ENCODE measurements at places on chromosomes 5 and 9.

- no peak for DNase-seq
These were observed 107.6 kb upstream of the PRSS3 start for GRCh38 chr9:33687779-33688178.

GRCh38 chr5:142544946-142545649 lies 140.8 kb downstream of the FGF1 start:
- no peak for DNase-seq

DNA sequence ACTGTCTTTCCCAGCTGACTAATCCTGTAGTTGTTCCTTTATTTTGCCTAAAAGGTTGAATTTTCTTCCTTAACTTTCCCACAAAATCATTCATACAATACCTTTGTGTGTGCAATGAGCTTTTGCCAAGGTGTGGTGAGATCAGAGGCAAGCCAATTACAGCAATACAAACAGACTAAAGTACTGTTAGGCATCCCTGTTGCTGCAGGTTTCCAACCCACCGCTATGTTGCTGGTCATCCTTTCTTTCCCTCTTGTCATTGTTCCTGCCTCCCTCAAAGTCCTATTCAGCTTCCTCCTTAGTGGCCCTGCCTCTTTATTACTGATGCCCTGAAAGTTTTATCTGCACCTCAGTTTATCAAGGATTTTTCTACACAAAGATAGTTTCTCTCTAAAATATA lies 22.1 kb downstream of the ITGA2 start:
- no peak for DNase-seq

- DNase-seq: no peak
These were observed 7.7 kb downstream of the HK3 start for GRCh38 chr5:176891331-176891958.

DNA sequence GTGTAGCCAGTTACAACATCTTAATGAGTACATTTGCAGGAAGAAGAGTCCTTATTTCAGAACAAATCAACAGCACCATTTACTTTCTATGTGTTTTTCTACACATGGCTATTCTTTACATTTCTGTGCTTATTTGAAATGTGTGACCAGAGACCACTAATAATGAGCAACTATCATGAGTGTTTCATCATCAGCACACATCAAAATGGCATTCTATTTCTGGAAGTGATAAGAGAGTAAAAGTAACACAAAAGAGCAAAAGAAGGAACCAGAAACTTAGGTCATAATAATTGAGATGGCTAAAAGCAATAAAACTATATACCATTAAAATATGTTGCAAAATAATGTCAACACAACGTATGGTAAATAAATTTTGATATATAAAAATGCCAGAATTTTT lies 159.7 kb downstream of the PBX3 start:
- no peak for DNase-seq

- DNase-seq: no peak
These were observed 125.1 kb upstream of the SH3GL2 start for GRCh38 chr9:17453751-17454150.

Measured in activated CD8-positive, alpha-beta memory T cell treated with anti-CD3 and anti-CD28 coated beads for 1 hour (primary cell).